ENCODE measurements at places on chromosomes 2 and 18.

DNA sequence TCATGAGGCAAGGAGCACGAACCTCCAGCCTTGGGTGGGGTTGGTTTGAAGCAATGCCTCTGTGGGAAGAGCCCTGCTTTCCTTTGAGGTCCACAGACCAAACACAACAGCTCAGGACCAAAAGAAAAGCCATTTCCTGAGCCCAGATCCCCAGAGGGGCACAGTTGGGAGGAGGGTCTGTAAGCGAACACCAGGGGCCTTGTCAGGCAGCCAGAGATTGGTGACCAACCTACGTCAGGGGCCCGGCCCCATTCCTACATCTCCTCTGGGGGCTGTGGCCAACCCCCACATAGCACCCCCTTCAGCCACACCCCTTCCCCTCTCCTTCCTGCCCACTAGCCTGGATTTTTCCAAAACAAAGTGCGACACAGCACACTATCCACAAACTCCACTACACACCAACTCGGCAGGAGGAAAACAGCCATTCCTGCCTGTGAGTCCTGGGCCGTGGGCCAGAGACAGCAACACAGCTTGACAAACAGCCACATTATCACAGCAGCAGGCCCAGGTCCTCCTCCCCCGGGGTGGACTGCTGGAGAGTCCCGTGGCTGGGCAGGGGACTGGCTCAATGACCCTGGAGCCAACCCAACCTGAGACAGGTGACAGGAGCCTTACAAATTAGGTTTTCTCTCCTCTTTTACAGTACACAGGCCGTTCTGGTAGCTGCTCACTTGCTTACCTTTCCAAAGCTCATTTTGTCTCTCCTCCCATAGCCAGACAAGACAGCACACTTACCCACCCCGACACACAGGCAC is 98.8 kb downstream of the TNS1 start:
- DNase-seq, result peak; percentile 62

DNA sequence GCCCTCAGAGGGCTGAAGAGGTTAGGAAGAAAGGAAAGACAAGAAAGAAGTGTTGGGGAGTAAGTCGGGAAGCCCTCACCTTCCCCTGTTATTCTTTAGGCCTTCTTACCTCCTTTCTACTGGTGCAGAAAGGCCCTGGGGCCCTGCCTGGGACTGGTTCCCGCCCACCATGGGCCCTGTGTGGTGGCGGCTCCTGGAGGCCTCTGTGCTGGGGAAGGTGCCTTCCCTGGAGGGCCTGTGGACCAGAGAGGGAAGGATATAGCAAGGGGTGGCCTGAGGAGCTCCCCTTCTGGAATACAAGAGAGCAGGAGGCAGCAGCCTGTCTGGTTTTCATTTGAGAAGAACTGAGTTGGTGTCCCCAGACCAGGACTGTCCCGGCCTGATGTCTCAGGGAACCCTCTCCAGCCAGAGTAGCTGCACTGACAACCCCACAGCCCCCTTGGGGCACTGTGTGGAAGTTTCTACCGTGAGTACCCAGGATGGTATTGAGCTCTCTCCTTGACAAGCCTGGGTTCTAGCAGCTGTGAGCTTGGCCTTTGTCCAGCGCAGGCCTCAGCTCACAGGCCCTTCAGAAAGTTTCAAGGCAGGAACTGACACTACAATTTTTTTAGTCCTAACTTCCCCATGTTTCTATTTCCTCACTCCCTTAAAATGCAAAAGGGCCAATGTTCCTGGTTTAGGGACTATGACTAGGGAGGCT is 47.1 kb downstream of the EFR3B start:
- DNase-seq, result no peak

GRCh38 chr2:100924520-100925451 is 77.3 kb upstream of the RPL31 start:
- no peak for DNase-seq

- DNase-seq, result no peak
Observed at GRCh38 chr2:20185176-20186022, 39.5 kb downstream of the SDC1 start.

- no peak for DNase-seq
Observed at GRCh38 chr2:37625796-37626571, 45.5 kb downstream of the CDC42EP3 start.

- DNase-seq, result no peak
Observed at GRCh38 chr2:25337276-25337675, 4.4 kb downstream of the DNMT3A start.

DNA sequence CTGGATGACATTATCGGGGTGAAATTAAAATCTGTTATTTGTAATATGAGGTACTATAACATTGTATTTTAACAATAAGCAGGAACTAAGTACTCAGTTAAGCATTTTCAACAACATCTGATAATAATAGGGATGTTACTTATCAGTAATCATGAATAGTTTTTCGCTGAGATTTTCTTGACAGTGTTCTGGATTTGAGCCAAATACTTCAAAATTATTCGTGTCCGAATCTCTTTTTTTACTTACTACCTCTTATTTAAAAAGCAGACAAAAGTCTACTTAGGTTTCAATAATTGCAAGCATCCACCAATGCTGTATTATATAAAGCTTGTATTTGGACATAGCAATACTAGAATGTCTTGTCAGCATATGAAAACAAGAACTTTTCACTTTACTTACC is 6.4 kb upstream of the ANKRD12 start:
- DNase-seq, result no peak

DNA sequence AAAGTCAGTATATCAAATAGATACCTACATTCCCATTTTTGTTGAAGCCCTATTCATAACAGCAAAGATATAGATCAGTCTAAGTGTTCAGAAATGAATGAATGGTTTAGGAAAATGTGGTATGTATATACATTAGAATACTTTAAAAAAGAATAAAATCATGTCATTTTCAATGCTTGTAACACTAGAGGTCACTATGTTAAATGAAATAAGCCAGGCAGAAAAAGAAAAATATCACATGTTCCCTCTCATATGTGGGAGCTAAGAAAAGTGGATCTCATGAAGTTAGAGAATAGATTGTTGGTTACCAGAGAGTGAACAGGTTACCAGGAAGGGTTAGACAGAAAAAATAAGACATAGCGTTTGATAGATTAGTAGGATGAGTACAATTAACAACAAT is 1111.0 kb upstream of the SLC39A10 start:
- DNase-seq, result peak; percentile 3

GRCh38 chr2:1654696-1655374 is 89.5 kb downstream of the PXDN start:
- no peak for DNase-seq

DNA sequence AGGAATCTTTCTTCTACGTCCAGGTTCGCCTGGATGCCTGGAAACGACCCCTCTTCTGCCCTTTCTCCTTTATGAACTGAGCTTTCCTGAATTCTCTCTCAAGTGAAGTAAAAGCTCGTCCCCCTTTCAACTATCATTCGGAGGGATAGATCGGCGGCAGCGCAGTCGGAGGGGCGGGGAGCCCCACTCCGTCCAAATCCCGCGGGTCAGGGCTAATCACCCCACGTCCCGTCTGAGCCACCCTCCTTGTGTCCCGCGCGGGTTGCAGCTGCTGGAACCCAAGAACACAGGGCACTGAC is 367 bp downstream of the FBXO48 start:
- no peak for DNase-seq

- DNase-seq, result no peak
Observed at GRCh38 chr2:172285010-172285621, 142.3 kb upstream of the ITGA6 start.

- DNase-seq, result no peak
Observed at GRCh38 chr18:35383136-35383535, 6.0 kb upstream of the ZNF396 start.

- peak; percentile 65 for DNase-seq
Observed at GRCh38 chr2:86397986-86398385, 43.2 kb upstream of the KDM3A start.

DNA sequence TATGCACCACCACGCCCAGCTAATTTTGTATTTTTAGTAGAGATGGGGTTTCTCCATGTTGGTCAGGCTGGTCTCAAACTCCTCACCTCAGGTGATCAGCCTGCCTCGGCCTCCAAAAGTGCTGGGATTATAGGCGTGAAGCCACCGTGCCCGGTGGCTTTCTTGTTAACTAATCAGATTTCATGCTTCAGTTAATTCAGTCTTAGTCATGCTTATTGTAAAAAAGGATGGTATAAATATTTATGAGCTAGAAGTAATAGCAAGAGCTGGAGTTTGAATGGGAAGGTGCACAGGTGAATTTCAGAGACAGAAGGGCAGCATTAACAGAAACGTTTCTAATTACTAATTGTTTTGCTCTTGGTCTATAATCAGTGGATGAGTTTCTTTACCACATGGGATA is 10.3 kb downstream of the GEMIN6 start:
- DNase-seq, result no peak

DNA sequence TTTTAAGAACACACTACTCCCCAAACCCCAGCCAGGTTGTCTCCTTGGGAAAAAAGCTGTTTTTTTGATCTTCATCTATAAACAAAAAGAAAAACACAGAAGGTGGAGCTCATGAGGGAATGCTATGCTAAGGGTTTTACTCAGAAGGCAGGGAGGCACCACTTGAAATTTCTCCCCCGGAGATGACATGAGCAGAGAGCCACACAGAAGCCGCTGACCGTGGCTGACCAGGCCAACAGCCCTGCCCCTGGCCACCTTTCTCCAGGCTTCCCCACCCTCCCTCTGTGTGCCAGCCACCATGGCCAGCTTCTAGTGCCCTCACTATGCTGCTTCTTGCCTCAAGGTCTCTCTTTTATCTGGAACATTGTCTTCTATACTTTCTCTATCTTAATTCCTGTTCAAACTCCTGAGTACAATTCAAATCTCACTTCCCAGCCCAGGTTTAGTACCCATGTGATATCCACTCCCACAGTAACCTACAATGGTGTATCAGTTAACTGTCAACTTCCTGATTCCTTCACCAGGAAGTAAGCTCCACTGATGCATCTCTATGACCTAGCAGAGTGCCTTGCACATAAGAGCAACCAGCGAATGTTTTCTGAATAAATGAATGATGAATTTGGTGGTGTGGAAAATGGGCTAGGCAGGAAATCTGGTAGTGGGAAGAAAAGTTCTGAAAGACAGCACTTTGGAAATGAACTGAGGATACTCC is 15.3 kb downstream of the LAPTM4A start:
- DNase-seq, result no peak

- DNase-seq, result peak; percentile 2
Observed at GRCh38 chr18:7237673-7238272, 6.9 kb downstream of the LRRC30 start.

DNA sequence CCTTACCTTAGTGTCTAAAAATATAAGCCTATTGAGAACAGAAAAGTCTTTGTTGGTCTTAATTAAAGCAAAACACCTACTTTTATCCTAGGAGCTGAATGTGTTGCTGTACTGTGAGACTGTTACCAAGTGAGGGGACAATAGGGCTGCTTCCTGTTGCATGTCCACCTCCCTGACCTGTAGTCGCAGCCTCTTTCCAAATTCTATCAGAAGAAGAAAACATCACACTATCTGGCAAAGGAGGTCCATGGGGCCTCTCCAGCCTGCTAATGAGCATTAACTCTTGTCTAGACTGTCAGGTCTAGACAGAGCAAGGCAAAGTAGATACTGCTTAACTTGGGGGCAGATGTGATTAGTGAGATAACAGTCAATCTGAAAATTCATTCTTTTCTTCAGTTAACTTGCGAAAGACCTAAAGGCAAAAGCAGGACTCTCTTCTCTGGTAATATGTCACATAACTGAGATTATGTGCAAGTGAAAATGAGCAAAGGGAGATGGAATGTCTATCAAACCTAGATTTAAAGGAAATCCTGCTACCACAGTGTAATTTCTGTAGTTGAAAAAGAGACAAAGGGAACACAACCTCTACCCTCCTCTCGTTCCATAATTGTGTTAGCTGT is 66.9 kb downstream of the CDH20 start:
- DNase-seq, result no peak

DNA sequence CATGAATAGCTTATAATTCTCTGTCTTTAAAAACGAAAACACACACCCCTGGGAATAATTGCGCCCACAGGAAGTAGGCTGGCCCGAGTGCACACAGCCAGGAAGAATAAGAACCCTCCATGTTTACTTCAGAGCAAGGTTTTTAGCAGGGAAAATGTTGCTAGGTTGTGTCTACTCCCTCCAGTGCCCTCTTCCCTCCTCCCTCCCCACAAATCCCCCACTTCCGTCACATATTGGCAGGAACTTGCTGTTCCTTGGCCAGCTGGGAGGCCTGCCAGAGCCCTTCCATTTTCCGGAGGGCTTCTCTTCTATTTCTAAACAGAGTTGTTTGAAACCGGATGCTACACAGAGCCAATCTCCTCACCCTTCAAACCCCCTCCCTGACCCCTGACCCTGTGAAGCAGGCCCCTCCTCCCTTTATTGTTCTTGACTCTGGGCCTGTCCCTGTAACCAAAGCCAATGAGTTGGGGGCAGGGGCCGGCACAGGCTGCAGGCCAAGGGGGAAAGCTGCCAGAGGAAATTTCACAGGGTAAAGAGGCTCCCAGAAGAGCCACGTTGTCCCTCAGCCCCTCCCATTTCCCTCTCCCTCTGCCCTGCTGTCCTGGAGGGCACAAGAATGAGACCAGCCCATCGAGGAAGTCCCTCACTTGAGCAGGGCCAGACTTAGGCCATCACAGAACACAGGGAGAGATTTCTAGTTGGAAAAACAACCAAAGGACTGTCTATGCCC is 49.8 kb upstream of the LGALSL start:
- no peak for DNase-seq

GRCh38 chr2:215565897-215566296 is 130.0 kb upstream of the FN1 start:
- no peak for DNase-seq

DNA sequence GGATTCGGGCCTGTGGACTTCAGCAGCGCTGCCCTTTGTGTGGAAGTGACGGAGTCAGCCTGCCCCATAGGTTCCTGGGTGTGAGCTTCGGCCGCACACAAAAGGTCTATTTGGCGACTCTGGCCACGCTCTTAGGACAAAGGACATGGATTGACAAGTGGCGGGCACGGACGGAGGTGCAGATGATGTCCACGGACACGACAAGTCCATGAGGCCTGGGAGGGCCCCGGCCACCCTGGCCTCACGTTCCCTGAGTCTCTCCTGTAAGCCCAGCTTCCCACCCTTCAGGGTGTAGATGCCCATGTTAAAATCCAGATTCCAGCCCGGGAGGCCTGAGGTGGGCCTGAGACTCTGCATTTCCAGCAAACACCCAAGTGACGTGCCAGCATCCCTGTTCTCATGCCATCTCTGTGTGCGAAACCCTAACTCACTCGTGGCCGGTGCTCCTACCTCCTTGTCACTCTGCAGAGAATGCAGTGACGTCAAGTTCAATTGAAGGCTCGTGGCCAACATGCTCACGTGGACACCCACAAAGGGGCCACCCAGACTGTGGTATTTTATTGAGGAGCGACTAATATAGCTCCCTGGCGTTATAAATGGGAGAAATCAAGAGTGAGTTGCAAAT is 111.7 kb downstream of the RTP5 start:
- DNase-seq, result no peak
